Fibroblast of skin of scalp (primary cell): ENCODE measurements at places on chromosomes 1 and 21.
A peak's percentile ranks its signal among the peaks of the same experiment; 100 is the strongest.

DNA sequence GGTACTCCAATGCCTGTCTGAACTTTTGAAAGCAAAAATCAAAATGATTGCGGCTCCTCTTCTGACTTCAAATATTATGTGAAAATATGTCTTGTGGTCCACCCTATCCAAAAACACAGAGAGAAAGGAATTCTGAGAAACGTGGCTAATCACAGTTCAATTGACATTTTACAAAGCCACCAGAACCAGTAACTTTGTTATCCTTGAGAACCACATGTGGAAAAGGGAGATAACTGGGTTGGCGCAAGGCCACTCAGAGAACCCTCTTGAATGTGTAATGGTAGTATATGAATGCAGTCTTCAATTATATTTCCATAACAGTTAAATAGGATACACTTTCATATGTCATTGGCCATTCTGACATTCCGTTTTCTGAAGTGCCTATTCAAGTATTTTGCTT is 1030.0 kb upstream of the TMPRSS15 start:
- DNase-seq, result no peak

GRCh38 chr1:25009671-25010262 is 79.7 kb upstream of the RUNX3 start:
- DNase-seq, result no peak

- no peak for DNase-seq
These were observed 3.7 kb downstream of the LENEP start for GRCh38 chr1:154996966-154997701.

DNA sequence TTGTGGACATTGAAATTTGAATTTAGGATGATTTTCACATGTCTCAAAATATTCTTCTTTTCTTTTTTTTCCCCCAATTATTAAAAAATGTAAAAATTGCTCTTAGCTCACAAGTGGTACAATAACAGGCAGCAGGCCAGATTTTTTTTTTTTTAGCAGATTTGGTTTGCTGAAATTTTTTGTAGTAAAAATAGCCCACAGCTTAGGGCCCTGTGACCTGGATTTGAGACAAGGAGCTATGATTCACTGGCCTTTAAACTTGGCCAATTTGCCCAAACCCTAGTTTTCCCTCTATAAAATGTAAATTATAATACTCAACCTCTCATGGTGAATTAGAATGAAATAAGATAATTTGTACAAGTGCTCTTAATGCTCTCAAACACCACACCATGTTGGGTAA is 253.8 kb downstream of the DYRK1A start:
- peak; percentile 3 for DNase-seq

- DNase-seq, result peak; percentile 40
These were observed 184.6 kb downstream of the TGFB2 start for GRCh38 chr1:218529646-218530300.

GRCh38 chr1:41242342-41243078 is 404 bp upstream of the SCMH1 start:
- DNase-seq, result no peak

DNA sequence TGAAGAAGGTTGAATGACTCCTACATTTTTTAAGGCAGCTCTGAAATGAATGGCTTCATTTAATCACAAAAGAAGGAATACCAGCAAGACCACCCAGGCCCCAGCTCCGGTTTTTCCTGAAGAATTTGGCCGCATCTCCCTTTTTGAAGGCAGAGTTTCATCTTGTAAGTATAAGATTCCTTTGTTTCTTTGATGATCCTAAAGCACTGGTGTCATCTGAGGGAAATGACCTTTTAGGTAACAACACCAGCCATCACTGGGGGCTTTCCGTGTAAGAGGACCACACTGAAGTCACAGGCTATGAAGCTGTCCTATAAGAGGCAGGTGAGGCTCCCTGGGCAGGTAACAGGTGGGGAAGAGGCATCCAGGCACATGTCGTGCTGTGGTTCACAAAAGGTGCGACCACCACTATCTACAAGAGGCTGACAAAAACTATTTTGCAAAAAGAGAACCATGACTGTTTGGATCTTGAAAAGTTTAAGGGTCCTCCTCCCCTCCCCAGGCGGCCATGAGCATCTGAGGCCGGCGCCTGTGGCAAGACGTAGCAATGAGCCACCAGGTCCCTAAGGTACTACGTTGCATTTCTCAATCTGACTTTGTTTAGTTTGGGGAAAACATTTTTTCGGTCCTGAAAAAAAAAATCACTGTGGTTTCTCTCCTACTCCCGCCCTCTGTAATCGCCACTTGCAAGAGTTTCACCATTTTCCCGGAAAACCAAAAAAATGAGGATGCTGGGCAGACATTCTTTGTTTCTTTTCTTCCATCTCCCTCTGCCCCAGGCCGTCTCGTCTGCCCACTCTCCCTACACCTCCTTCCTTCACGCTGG is 46.3 kb upstream of the IRF2BP2 start:
- DNase-seq, result peak; percentile 67

GRCh38 chr1:204317170-204317569 is 42.6 kb downstream of the PLEKHA6 start:
- no peak for DNase-seq

DNA sequence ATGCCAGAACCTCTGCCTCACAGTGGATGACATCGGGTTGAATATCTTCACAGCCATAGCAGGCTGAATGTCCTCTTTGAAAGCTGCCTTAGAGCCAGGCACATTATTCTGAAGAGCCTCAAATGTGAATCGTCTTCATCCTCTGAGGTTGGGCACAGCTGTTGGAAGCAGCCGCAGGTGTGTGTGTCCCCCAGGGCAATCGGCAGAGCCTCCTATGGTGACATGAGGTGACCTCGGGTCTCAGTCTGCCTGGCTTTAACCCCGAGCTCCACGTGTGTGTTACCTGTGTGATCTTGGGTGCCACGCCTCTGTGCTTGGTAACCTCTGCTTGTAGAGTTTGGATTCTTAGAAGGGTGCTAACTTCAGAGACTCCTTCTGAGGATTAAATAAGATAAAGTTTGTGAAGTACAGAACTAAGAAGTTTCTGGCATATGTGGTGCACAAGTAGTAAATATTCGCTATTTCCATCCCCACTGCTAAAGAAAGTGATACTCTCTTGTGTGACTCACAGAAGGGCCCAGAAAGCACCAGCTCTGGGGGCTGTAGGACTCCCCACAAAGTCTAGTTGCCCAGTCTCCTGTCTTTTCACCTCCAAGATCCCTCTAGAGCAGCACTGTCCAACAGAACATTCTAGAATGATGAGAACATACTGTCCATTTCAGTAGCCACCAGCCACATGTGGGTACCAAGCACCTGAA is 500.9 kb downstream of the NPHP4 start:
- no peak for DNase-seq

GRCh38 chr1:204970937-204971336 is 72.1 kb upstream of the CNTN2 start:
- no peak for DNase-seq

DNA sequence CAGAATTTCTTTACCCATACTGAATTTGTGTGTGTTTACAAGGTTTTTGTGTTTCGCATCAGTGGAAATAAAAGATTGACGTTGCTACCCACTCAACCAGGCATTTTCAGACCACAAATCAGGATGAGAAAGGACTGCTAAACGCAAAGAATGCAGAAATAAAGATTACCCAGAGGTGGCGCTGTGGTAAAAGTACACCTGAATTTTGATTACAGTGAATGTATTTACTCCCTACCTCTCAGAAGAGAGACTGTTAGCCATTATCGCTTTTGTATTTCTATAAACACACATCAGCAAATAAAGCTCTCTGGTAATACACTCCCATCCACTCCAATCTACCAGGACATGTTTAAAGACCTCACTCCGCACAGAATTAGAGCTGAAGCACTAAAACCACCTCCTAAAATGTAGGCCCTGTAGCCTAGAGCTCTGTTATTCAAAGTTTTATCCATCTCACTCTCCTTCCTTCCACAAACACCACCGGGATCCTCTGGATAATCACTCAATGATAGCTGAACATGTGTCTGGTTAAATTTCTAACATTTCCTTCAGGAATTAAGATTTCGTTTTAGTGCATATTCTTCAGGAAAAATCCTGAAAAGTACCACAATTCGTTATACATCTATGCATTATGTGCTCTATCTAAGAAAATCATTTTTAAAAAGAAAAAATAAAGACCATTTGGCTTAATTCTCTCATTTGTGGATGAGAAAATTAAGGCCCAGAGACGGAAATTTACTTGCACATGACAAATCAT is 2.5 kb upstream of the LMO4 start:
- DNase-seq, result peak; percentile 42

GRCh38 chr1:244087611-244088010 is 36.5 kb downstream of the ZBTB18 start:
- DNase-seq, result no peak

DNA sequence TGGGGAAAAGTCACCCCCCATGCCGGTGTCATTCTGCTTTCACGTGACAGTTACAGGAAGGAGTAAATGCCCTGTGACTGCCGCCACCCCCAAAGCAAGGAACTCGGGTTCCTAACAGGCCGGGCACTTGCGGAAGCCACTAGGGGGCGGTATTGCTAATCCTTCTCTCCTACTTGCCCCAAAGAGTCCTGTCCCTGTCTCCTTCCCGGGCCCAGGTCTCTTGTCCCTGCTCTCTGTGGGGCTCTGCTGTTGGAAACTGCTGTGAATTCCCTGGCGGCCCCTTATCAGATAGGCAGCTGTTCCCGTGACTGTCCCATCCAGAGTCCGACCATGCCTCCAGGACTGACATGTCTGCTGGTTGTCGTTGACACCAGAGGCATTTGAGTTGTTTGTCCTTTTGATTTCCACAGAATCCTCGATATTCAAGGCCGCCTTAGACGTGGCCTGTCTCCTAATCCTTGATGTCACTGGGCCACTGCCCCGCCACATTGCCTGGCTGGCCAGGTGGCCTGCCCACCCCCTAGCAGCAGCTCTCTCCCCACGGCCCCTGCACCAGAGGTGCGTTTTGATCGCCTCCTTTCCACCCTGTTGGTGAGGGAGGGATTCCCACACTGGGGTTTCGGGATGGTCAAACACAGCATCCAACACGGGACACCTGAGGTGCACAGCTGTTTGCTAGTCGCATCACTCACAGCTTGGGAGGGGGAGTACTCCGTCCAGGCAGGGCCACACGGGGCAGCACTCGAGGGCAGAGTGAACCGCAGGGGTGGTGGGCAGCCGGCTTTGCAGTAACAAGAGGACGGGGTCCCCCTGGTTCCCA is 37.3 kb downstream of the CHAF1B start:
- peak; percentile 65 for DNase-seq

DNA sequence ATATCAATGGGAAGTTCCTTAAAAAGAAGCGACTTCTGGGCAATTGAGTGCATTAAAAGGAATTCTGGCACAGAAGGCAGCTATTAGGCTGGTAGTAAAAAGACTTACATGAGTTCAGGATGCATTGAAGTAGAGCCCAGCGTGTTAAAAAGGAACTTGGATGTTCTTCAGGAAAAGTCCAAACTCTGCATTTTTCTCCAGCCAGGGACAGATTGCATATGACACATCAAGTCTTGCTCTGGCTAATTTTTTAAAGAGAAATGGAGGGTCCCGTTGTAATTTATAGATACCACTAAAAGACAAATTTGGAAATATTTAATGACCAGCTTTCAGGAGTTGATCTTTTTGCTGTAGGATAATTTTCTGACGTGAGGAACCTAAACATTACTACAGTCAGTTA is 1.2 kb downstream of the TPRG1L start:
- no peak for DNase-seq

- peak; percentile 34 for DNase-seq
These were observed 4.5 kb downstream of the C1orf232 start for GRCh38 chr1:26164036-26164860.

- no peak for DNase-seq
These were observed 12.0 kb downstream of the CLCC1 start for GRCh38 chr1:108951242-108951641.

DNA sequence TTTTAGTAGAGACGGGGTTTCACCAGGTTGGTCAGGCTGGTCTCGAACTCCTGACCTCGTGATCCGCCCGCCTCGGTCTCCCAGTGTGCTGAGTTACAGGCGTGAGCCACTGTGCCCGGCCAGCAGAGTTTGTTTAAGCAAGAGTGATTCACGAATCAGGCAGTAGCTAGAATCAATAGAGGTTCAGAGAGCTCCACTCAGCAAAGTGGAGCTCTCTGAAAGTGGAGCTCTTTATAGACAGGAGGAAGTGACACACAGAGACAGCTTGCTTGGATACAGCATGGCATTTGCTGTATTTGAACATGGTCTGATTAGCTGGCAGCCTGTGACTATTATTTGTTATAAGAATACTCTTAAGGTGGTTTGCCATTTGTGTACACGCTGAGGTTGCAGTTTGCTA is 27.1 kb upstream of the CD34 start:
- peak; percentile 13 for DNase-seq

GRCh38 chr21:31098576-31099005 is 60.3 kb upstream of the KRTAP19-8 start:
- DNase-seq, result peak; percentile 59

- DNase-seq, result no peak
These were observed 97.4 kb upstream of the CHRM3 start for GRCh38 chr1:239288820-239289554.

GRCh38 chr1:44031252-44032169 is at the start of gene SLC6A9:
SLC6A9 (minus strand) TSS chr1:44031462; CDS start chr1:44024277, 7,185 bp downstream.
- DNase-seq, result peak; percentile 92

DNA sequence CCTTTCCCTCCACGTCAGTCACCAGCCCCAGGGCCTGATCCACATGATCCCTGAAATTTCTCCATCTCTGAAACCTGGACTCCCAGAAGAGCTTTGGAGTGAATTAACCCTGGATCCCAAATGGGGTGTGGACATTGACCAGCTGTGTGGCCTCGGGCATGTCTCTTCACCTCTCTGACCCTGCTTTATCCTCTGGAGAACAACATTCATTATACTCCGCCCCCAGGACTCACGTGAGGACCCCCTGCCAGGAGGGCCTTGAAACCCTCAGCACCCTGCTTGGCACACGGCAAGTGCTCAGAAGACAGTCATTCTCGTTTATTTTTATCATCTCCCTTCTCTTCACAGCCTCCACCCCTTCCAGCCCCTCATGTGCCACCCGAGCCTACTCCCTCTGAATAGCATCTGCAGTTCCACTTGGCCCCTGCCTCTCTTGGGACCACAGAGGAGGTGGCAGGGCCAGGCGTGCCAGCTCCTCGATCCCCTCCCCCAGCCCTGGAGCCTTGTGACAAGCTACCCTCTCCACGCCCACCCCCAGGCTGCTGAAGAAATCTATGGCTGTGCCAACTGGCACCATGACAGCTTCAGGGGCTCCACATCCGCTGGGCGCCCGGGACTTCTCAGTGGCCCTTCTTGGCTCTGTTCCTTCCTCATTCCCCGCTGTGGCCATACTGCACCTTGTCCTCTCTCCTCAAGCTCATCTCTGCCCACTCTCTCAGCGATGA is 18.0 kb downstream of the ADGRB2 start:
- DNase-seq, result no peak
